H1 (cell line): ENCODE measurements at places on chromosomes 7 and 10. TPM values are rescaled to one million over a fixed set of nuclear protein-coding genes. Genes with fewer than 3 reads are reported as not detected.
A peak's percentile ranks its signal among the peaks of the same experiment; 100 is the strongest.

DNA sequence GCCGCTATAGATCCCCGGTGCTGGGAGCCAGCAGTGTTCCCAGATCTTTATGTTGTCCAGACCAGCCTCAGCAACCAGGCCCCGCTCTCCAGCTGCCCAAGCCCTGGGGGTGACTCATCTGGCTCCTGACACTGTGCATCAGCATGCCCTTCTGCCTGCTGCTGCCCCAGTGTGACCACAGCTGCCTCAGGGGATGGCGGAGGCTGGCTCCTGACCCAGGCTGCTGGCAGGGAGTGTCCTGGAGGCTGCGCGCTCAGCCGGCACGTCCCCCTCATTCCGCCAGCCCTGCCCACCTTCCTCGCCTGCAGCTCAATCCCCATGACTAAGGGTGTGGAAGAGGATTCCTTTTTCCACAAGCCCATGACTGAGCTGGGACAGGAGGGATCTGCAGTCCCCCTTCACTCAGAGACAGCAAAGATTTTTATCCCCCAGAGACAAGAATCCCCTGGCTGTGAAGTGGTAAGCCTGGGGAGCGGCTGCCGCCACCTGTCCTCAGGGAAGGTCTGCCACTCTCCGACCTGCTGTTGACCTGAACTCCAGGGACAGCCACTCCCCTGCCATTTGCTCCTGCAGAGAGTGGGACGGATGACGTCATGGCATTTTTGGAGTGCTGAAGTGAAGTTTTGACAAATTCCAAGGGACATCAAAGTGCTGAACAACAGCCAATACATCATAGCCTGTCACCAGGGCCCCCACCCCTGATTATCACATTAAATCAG, 182.8 kb upstream of the BMPER start:
- no peak overlapping the region for H3K27ac ChIP-seq
- peaks cover 13% of the 10 kb centered on the region for H3K4me1 ChIP-seq
- DNase-seq, result no peak
- no peak overlapping the region for H3K4me3 ChIP-seq
- H3K36me3 ChIP-seq, result no peaks in the 10 kb centered on the region

The NPFFR1 gene
- 0.02 and 0.03 TPM in 2 replicates for polyA plus RNA-seq

- no peaks in the 10 kb centered on the region for H3K27me3 ChIP-seq
- 0 out of 2 replicates have a peak overlapping the region, but pooled peaks have one; percentile 11 for H3K27ac ChIP-seq
- H3K36me3 ChIP-seq, result no peaks in the 10 kb centered on the region
- H3K4me3 ChIP-seq, result no peak overlapping the region
- no peak for DNase-seq
Measured at GRCh38 chr10:116947841-116948529, 57.0 kb downstream of the SHTN1 start.

DNA sequence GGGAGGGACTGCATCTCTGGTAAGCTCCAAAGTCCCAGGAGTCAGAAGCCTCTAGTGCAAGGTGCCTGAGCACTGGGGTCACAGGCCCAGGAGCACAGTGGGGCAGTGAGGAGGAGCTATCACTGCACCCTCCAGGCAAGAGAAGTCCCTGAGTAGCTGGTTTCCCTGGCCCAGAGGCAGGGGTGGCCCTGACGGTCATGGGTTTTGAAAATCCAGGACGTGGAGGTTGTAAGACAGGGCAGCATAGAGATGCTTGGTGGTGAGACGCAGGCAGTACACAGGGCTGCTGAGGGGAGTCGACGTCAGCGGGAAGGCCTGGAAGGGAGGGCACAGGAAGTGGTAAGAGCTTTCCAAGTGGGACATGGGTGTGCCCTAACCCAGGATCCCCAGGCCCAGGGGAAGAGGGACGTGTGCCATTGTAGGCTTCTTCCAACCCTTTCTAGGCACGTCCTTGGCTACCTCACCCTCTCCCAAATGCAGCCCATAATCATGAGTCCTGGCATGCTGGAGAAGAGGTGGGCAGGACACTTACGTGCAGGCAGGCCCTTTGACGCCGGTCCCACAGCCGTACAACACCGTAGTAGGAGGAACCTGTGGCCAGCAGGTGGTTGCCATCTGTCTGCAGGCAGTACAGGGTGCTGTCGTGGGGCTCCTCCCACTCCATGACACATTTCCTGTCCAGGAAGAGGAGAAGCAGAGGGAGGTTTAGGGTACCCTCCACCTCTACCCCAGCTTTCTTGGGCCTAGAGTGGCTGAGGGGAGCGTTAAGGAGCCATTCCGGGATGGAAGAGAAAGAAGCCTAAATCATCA, 23.2 kb downstream of the DPCD start:
- no peaks in the 10 kb centered on the region for H3K27me3 ChIP-seq
- no peak overlapping the region for H3K4me3 ChIP-seq
- no peak overlapping the region for H3K27ac ChIP-seq
- no peak for DNase-seq
- H3K36me3 ChIP-seq, result 0 out of 2 replicates have a peak, but pooled peaks cover 3% of the 10 kb centered on the region

DNA sequence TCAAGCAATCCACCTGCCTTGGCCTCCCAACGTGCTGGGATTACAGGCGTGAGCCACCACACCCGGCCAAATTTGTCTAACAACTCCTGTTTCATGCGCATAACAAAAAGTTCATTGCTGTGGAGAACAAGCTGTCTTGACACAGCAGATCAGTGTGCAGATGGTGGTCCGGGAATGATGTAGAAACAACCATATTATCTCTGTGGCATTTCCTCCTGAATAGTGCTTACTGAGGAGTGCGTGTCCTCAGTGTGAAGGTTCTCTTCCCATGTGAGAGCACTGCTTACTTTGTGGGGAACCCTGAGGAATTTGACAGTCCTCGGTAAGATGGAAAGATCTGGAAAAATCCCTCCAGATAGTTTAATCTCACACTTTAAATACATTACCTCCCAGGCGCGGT, 30.3 kb upstream of the ZNF438 start:
- no peaks in the 10 kb centered on the region for H3K36me3 ChIP-seq
- no peaks in the 10 kb centered on the region for H3K27me3 ChIP-seq
- no peaks in the 10 kb centered on the region for H3K4me1 ChIP-seq
- no peak overlapping the region for H3K4me3 ChIP-seq
- no peak for DNase-seq
